Ammon's horn (tissue), 1 donor: ENCODE measurements at places on chromosomes 6 and 20.

GRCh38 chr20:22506827-22507226 is 77.5 kb downstream of the FOXA2 start:
- DNase-seq = no peak

DNA sequence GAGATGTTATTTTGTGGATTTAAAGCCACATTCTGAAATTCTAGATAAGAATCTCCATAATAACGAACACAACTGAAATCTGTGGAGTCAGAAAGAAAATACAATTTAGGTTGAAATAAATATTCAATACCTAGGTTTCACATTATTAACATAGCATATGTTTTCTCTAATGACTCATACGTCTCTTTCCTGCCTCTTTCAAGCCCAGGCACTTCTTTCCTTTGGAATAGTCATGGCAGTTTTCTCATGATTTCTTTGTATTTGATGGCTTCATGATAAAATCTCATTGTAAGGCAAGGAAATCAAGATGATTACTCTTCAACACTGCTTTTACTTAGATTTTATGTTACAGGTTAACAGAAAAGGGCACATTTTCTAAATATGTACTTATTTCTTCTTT is 803.7 kb downstream of the PHF3 start:
- no peak for DNase-seq

DNA sequence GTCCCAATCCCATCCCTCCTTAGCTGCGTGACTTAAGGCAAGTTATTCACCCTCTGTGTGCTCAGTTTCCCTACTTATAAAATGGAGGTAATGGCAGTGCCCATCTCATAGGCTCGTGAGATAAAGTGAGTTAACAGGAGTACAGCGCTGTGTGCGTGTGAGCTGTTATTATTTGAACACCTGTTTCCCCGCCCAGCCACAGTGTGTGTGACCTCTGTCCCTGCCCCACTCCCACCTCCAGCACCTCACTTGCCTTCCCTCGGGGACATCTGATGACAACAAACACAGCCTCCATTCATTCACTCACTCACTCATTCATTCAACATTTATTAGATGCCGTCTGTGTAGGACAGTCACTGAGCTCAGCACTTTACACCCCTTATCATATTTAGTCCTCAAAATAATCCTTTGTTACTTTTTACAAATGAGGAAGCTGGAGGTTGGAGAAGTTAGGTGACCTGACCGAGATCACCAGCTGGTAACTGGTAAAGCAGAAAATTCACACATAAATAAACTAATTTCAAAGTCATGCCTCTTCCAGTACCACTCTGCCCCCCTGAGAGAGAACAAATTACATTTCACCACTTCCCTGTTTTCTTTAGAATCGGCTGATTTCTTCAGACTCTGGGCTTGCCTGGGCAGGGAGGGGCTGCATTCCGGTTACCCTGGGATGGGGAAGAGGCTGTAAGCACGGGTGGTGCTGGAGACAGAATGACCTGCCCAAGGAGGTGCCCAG is 58.6 kb downstream of the CPNE5 start:
- DNase-seq = no peak

DNA sequence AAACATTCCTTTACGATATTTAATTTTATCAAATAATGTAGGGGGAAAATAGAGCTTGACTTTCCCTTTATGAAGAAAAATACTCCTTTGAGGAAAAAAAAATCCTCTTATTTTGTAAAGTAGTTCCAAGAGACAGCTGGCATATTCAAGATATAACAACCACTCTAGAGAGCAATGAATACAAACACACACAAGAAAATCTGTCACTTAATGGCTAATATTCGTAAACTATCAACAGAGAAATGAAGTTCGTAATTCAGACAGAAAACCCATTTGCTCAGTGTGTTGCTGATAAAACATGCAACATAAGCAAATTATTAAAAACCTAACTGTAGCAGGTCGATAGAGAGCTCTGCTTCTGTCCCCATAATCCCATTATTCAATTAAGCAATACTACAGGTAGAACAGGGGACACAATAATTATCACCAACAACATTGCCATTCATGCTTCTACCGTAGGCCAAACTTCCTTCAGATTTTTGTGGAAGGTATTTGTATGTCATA is 714.4 kb upstream of the MARCKS start:
- DNase-seq = no peak

DNA sequence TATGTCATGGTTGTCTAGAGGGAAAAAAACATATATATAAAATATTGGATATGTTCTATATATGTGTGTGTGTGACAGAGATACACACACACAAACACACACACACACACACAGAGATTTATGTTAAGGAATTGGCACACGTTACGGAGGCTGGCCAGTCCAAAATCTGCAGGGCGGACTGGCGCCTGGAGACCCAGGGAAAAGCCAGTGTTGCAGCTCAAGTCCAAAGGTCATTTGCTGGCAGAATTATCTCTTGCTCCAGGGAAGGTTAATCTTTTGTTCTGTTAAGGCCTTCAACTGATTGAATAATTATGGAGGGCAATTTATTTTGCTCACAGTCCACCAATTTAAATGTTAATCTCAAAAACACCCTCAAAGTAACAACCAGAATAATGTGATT is 37.5 kb upstream of the PDE7B start:
- no peak for DNase-seq

DNA sequence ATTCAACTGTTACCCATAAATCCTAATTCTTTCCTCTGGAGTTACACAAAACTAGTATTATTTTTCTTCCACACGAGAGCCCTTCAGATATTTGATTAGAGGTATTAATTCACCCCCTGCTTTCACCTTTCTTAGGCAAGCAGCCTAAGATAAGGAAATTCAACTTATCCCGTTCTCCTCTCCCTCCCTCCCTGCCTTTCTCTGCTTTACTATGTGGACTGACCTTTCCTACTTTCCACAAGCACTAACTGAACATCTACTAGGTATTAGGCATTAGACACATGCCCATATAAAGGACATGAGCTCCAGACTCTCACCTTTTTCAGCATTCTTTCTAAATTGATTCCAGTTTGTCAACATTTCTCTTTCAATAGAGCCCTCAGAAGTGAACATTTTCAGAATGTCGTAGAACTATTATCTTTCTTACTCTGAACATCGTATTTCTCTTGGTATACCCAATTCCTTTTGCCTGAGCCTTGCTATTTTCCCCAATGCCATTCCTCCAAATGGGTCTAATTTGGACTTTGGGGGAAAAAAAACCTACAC is 16.5 kb downstream of the ELOVL2 start:
- no peak for DNase-seq

- DNase-seq = no peak
Observed at GRCh38 chr6:56840467-56841380, 114.2 kb upstream of the BEND6 start.

GRCh38 chr6:143828572-143828971 is 14.6 kb upstream of the LTV1 start:
- no peak for DNase-seq
